ENCODE measurements at places on chromosomes 2 and 18.
A peak's percentile ranks its signal among the peaks of the same experiment; 100 is the strongest.

DNA sequence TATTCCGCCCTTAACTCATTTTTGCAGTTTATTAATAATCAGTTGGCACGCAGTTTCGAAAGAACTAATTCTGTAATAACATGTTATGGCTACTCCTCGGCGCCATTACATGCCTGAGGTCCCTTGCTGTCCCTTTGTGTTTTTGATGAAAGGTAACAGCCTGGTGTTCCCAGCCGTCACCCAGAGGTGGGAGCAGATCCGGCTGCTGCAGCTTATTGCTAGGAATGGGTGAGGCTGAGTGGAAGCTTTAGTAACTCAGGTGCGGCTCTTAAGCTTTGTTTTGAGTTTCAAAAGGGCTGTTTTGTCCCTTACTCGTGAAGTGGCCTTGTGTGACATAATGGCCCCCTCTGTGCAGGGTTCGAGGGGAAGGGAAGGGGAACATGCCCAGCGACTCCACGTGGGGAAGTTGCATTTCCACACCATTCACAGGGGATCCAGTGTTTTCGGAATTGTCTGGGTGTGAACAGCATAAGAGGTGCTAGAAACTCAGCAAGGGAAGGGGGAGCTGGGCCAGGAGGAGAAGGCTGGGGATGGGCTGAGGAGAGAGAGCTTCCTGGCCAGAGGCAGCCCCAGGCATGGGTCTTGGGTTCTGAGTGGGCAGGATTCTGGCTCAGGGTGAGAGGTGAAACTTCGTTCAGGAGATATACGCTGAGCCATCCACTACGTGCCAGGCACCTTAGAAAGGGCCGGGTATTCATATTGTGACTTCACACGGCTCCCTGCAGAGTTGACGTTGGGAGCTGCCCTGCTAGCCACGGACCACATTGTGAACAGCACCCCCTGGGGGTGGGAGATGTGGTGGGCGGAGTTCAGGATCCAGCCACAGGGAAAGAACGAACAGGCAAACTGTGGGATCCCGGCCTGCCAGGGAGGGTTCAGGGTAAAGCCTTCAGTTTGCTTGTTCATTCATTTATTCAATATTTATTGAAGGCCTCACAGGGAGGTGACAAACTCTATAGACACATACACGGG lies 84.4 kb downstream of the TGOLN2 start:
- DNase-seq: peak; percentile 45

- peak; percentile 68 for DNase-seq
These were observed at the start of gene SH3RF3 for GRCh38 chr2:109128616-109129355. Gene SH3RF3 (plus strand): TSS chr2:109129205.

DNA sequence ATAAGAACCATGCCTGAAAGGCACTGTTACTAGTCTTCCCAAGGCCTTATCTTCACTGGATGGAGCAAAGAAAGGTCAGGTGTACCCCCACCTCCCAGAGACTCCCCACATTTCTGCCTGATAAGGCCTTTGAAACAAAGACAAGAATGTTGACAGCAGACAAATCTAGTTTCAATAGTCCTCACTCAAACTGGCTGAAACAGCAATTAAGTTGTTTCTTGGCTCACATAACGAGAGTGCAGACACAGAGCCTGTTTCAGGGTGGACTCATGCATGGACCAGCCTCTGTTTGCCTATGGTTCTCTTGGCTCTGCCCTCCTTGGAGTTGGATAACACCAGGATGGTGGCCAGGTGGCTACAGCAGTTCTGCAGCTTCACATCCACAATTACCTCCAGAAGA lies 7.5 kb upstream of the CFAP221 start:
- DNase-seq: no peak

DNA sequence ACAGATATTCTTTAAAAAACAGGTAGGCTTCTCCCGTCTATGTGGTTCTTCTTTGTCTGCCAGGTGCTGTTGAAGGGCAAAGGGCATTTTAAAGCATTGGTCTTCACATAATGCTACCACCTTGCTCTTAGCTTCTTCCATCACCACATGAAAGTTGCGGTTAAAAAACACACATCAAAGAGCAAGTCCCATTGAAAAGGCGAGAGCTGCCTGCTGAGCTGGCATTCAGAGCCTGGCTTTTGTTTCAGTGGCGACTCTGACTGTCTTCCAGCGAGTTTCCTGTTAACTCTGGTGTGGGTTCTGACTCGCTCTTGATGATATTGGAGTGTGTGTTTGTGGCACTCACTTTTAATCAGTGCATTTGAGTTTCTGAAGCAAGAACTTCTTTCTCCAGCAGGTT lies 624.9 kb upstream of the FANCL start:
- no peak for DNase-seq

- no peak for DNase-seq
These were observed 97.0 kb downstream of the RNF144A start for GRCh38 chr2:7014174-7014640.

- DNase-seq: no peak
These were observed 278.3 kb upstream of the LRATD1 start for GRCh38 chr2:14354231-14354630.

- no peak for DNase-seq
These were observed 22.2 kb upstream of the CAB39 start for GRCh38 chr2:230690439-230690838.

GRCh38 chr2:119713819-119714490 lies 35.0 kb downstream of the TMEM177 start:
- DNase-seq: no peak

GRCh38 chr2:3282056-3282998 lies 95.3 kb downstream of the EIPR1 start:
- DNase-seq: no peak

DNA sequence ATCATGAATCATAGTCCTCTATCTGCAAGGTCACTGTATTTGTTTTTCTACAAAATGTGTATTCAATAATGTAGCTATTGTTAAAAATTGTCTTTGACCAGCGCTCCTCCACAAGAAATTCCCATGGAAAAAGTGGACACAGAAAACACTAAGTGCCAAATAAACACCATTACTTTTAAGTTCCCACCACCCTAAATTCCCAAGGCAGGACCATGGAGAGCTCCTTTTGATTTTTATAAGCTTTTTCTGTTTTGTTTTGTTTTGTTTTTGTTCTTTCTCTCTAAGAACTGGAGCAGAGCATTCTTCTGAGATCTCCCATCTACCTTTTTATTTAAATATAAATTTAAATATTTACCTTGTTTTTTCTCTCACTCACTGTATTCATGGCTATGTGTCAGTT lies 44.5 kb downstream of the LRATD1 start:
- no peak for DNase-seq

- no peak for DNase-seq
These were observed 116.0 kb upstream of the EPC2 start for GRCh38 chr2:148528356-148529064.

DNA sequence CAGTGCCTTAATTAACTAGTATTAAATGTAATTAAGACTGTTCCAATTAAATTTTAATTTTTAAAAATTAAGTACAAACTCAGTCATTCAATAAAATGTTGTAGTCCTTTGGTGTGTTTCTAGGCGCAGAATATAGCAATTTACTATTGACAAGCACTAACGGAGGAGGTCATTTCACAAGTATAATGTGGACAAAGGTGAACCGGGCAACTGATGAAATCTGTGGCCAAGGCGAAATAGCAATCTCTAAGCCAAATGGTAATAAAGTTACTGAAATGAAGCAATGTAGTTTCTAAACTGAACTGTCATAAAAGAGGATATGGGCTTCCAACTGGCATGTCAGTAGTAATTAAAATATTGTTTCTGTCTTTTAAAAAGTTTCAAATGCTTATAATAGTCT lies 27.5 kb downstream of the FIGN start:
- DNase-seq: no peak
